ENCODE measurements at places on chromosomes 7 and 10. TPM values are rescaled to one million over a fixed set of nuclear protein-coding genes. Genes with fewer than 3 reads are reported as not detected.

EFCAB10 gene
- not detected for total RNA-seq

RGS10 gene
- total RNA-seq, result 151 TPM

MGAM2 gene
- not detected for total RNA-seq

POLR2J2 gene
- 37.4 TPM for total RNA-seq

GRCh38 chr10:132972986-132973902 lies 30.9 kb upstream of the CFAP46 start:
- DNase-seq, result no peak

DNA sequence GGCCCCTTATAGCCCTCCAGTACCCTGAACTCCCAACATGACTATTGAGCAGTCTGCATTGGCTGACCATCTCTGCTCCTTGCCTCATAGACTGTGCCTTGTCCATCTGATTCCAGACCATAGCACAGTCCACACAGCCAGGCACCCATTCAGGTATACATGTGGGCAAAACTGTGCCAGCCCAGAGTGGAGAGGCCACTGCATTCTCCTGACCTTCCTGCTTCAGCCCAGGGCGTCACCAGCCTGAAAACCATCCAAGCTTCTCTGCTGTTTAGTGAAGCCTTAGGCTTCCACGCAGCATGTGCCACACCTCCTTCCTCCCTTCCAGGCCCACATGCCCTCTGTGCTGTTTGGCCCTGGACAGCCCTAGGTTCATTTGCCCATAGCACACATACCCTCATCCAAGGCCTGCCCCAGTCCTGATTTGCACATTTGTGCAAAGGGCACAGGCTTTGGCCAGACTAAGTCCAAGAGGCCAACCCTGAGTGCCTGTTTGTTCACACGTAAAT lies 10.5 kb downstream of the DDX56 start:
- DNase-seq, result no peak

- DNase-seq, result no peak
Measured at GRCh38 chr10:107164992-107165391, 486 bp upstream of the SORCS1 start.

DNA sequence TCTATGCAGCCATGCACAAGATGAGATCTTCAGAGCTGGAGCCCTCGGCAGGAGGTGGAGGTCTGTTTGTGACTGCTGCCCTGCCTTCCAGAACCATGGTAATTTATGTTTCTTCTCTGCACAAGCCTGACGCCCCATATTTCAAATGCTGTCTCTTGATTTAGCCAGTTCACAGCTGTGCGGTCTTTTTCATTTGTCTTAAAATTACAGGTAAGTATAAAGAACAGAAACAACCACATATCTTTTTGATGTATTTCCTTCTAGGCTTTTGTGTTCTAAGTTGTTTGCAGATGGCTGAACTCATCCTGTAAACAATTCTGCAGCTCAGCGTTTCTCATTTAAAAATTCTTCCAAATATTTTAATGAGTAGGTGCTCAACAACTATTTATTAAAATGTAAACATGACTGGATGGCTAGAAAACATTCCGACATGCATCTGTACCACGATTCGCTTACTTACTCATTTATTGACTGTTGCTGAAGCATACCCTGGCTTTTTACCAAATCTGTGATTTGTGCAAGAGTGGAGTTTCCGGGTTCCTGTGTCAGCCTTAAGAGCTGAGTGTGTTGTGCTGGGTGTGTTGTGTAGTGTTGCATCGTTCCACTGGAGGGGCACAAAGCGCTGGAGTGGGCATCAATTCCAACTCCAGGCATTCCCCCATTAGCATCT lies 58.9 kb downstream of the PIP4K2A start:
- peak; percentile 64 for DNase-seq

- DNase-seq, result no peak
Measured at GRCh38 chr7:91343420-91343960, 79.3 kb downstream of the FZD1 start.
